ENCODE measurements at places on chromosomes 13 and 19.
A peak's percentile ranks its signal among the peaks of the same experiment; 100 is the strongest.

DNA sequence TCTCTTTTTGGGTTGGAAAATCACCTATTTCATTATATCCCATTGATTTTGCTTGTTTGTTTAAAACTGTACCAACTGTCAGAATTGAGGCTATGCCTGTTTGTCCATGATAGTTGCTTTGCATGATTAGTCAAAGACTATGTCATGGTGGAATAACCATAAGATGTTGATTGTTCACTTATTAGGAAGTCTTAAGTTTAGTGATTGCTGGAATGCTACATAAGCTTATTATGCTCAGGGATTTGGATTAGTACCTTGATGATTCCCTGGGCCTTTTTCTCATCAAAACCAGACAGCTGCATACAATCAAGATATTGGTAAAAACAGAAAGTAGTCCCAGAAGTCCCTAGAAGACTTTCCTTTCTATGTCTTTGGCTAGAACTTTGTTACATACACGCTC, 954.7 kb downstream of the PCDH9 start:
- no peak for DNase-seq

DNA sequence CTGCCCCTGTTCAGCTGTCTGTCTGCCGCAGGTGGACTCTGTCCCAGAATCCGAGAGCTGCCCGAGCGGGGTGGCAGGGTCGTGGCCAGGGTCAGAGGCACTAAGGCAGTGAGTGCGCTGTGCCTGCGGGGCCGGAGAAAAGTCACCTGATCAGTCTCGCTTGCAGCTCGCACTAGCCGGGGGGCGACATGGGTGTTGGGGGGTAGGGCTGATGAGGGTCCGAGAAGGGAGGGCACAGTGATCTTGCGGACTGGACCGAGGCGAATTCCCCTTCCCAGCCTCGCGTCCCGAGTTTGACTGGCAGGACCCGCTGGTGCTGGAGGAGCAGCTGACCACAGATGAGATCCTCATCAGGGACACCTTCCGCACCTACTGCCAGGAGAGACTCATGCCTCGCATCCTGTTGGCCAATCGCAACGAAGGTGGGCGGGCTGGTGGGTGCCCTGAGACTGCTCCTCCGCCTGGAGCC, 627 bp downstream of the GCDH start:
- no peak for DNase-seq

DNA sequence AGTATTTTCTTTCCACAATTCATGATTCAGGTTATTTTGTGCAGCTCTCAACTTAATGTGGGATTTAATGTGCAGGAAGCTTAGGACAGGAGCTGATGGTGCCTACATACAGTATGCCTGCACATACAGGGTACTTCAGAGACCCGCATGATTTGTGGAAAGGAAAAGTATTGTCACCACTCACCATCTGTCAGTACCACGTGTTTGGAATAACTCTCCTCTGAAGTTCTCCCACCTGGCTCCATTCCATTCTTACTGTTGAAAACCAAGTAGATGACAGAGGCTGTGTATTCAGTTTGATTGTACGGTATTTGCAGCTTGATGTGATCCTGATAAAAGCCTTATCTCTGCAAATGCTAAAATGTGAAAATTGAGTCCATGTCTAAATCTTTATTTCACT, 85.7 kb downstream of the ZAR1L start:
- no peak for DNase-seq

DNA sequence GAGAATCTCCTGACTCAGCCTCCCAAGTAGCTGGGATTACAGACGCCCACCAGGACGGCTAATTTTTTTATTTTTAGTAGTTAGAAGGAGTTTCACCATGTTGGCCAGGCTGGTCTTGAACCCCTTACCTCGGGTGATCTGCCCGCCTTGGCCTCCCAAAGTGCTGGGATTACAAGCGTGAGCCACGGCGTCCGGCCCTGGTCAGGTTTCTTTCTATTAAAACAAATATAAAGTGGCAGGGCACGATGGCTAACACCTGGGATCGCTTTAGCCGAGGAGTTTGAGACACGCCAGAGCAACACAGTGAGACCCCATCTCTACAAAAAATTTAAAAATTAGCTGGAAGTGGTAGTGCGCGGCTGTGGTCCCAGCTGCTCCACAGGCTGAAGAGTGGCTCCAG, 1.5 kb upstream of the MED25 start:
- DNase-seq = no peak

DNA sequence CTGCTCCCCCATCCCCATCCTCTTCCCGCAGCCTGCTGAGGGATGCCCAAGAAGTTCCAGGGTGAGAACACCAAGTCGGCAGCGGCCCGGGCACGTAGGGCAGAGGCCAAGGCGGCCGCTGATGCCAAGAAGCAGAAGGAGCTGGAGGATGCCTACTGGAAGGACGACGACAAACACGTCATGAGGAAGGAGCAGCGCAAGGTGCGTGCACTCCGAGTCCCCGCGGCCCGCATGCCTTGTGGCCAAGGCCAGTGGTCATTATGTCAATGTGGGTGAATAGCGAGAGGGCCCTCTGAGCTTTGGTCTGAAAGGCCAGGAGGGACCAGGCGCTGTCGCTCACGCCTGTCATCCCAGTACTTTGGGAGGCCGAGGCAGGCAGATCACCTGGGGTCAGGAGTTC, 3.6 kb downstream of the CCDC124 start:
- no peak for DNase-seq

GRCh38 chr13:75959861-75960481, 323.8 kb downstream of the LMO7 start:
- no peak for DNase-seq

DNA sequence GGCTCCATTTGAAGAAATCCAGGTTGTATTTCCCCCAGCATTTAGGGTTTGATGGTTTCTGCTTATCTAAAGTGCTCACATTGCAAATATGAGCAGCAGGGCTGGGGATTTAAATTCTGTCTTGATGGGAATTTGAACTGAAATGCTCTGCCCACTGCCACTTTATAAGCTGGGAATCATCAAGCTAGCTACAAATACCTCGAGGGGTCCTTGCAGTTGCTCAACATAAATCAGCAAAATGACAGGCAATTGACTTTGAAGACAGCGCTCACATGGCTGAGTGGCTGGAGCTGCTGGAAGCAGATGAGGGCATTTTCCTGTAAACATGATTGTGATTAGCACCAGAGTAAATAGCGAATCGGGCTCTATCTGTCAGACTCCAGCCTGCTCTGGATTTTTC, 39.4 kb upstream of the MEDAG start:
- no peak for DNase-seq

GRCh38 chr19:10013316-10013715, at the start of gene RDH8:
Gene RDH8, plus strand, starts transcription at chr19:10013483. Its CDS starts 15 bp downstream, at chr19:10013498.
- no peak for DNase-seq

GRCh38 chr19:18317961-18318800, 4.7 kb downstream of the LSM4 start:
- DNase-seq = peak; percentile 41

- no peak for DNase-seq
Observed at GRCh38 chr13:48580896-48581295, 48.0 kb upstream of the RCBTB2 start.

DNA sequence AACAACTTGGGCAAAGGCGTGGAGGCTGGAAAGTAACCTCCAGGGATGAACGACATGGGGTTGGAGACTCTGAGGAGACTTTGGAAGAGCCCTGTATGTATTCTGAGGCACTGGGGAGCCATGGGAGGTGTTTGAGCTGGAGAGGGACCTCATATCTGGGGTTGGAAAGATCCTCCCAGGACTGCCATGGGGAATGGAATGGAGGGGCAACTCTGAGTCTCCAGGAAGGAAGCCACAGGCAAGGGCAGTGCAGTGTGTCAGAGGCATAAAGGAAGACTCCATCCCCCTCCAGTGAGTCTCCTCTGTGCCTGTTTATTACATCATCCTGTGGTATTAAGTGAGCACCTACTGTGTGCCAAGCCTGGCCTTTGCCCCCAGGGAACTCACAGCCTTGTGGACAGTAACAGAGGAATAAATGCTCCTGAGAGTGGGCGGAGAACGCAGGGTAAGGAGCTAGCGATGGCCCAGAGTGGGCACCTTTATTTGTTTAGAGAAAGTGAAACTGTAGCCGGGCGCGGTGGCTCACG, 7.7 kb downstream of the PEAK3 start:
- DNase-seq = no peak

- no peak for DNase-seq
Observed at GRCh38 chr13:24152292-24153214, 8.0 kb upstream of the SPATA13 start.

DNA sequence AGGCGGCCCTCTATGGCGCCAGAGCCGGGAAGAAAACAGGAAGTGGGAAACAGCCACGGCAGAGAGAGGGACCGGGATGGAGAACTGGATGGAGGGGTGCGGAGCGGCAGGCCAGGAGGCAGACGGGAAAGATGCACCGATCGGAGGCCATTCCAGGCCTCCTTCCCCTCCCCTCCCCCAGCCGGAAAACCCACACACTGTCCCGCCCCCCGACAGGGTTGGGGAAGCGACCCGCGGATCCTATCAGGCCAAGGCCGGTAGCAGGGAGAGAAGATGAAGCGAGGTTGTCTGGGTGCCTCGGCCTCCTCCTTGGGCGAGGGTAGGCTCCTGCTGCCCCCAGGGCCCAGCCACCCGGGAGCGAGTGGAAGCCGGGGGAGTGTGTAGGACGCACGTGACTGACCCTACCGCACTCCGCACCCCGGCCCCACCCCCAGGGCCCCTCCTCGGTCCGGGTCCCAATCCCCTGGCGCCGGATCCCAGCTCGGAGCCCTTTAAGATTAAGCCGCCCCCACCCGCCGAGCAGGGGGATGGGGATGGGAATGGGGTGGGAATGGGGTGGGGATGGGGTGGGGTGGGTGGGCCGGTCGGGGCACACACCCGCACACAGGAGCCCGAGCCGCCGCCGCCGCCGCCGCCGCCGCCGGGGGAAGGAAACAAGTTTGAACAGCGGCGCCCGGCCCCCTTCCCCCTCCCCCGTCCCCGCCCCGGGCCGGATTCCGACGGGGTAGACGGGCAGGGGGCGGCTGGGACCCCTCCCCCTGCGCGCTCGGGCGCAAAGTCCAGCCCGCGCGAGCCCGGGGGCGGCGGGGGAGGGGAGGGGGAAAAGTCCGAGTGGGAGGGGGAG, 1.5 kb downstream of the ERF start:
- no peak for DNase-seq

DNA sequence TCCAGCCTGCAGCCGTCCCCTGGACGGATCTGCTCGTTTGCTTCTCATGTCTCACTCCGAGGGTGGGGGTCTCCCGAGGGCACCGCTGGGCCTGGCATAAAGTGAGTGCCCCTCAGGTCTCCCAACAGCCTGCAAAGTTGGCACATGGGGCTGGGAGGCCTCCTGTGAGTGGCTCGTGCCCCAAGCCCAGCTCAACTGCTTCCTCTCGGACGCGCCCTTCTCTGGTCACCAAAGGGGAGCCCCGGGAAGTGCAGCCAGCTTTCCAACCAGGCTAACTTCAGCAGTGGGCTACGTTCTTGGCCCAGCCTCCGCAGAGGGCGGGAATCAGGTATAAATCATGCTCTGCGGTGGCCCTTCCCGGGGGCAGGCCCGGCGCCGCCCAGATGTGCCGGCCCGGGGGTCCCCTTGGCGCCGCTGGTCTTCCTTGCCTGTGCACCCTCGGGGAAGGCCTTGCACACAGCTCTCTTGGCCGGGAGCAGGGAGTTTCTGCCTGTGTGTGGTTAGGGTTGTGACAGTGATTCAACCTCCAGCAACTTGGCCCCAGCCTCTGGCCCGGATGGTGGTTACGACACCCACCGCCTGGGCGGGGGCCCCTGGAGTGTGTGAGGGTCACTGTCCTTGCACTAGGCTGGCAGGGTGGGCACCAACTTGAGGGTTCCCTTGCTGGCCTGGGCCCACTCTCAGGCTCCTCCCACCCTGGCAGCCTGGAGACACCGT, 20.7 kb downstream of the CEBPG start:
- DNase-seq = peak; percentile 70

GRCh38 chr13:38687246-38688229, 661 bp downstream of the FREM2 start:
- no peak for DNase-seq

DNA sequence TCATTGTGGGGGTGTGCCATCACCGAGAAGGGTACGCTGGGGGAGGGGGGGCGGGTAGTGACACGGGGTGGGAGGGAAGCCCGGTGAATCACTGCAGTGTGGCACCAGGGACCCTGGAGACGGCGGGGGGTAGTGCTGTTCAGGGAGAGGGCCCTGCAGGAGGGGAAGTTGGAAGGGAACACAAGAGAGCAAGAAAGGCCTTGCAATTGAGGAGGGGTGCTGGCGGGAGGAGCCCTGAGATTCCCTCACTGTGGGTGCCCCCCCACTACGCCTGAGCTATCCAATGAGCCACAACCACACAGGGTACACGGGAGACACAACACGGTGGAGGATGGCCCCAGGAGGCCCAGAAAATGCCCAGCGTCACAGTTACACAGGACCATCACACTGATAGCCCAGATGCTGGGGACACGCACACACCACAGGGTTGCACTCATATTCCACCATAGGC, 516 bp upstream of the ATP1A3 start:
- DNase-seq = peak; percentile 50

GRCh38 chr13:58018865-58019264, 387.3 kb downstream of the PCDH17 start:
- no peak for DNase-seq

- no peak for DNase-seq
Observed at GRCh38 chr13:51156648-51157047, 45.6 kb upstream of the C13orf42 start.

DNA sequence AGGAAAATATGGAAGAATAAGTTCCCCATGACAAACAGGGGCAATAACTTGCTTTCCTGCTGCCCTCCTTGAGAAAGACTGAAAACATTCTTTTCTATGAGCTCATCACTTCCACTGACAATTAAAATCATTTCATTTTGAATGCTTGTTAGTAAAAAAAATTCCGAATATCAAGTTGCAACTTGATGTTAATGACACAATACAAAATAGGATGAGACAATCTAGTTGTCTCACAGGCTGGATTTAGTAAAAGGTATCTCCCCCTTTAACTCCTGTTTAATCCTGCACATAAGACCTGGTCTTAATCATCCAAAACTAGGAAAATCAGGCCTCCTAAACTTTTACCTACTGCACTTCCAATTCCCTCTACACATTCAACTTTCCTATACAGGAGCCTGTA, 24.7 kb downstream of the IRS2 start:
- DNase-seq = no peak

DNA sequence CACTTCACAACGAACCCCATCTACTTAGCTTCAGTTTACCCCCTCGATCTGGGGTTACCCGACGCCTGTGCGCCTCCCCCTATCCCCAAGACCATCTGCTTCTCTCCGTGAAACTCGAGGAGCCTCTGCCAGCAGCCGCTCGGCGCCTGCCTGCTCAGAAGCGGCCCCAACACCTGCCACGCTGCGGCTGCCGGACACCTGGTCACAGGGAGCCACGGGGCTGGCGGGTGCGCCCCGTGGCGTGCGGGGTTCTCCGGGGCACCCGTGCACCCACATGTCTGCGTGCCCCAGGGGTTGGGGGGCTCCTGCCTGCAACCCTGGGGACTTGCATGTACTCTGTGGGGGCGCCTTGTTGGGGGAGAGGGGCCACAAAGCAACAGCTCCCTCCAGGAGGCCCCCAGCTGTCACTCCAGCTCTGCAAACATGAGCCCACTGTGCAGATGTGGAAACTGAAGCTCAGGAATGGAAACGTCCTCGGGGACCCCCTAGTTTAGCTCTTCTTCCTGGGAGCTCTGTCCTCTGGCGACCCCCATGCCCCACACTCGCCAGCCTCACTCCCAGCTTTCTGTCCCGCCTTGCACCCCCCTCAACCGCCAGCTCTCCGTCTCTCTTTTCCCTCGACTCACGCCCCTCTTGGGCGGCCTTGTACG, 7.0 kb upstream of the SEMA6B start:
- no peak for DNase-seq

GRCh38 chr19:9913237-9914000, 22.9 kb downstream of the OLFM2 start:
- DNase-seq = no peak

- DNase-seq = no peak
Observed at GRCh38 chr19:54434112-54434872, 14.7 kb upstream of the LENG8 start.

- DNase-seq = no peak
Observed at GRCh38 chr19:32450217-32450616, 44.6 kb downstream of the DPY19L3 start.
